Naive thymus-derived CD4-positive, alpha-beta T cell (primary cell): ENCODE measurements at places on chromosomes 3 and 15. TPM values are rescaled to one million over a fixed set of nuclear protein-coding genes. Genes with fewer than 3 reads are reported as not detected.

The DAZL gene
- not detected in 2 replicates for total RNA-seq

GRCh38 chr3:54628888-54629441 is 298.9 kb downstream of the LRTM1 start:
- no peaks in the 10 kb centered on the region for H3K36me3 ChIP-seq
- no peak for DNase-seq
- no peak overlapping the region for H3K27ac ChIP-seq
- H3K4me1 ChIP-seq, result no peaks in the 10 kb centered on the region

GRCh38 chr15:45230245-45230965 is 21.6 kb upstream of the SLC28A2 start:
- no peaks in the 10 kb centered on the region for H3K36me3 ChIP-seq
- no peak for DNase-seq
- H3K4me1 ChIP-seq, result no peaks in the 10 kb centered on the region
- H3K4me3 ChIP-seq, result no peak overlapping the region
- no peaks in the 10 kb centered on the region for H3K27me3 ChIP-seq

The GP9 gene
- not detected for total RNA-seq

- H3K27me3 ChIP-seq, result no peaks in the 10 kb centered on the region
- H3K36me3 ChIP-seq, result no peaks in the 10 kb centered on the region
- H3K4me1 ChIP-seq, result no peaks in the 10 kb centered on the region
- no peak overlapping the region for H3K4me3 ChIP-seq
These were observed 1063.0 kb upstream of the GBE1 start for GRCh38 chr3:82824491-82824890.

The RBM15B gene
- total RNA-seq, result 38.1 TPM

The CIP2A gene
- 3.4 TPM for total RNA-seq

GRCh38 chr3:82054849-82055248 is 293.4 kb upstream of the GBE1 start:
- H3K36me3 ChIP-seq, result no peaks in the 10 kb centered on the region
- no peaks in the 10 kb centered on the region for H3K4me1 ChIP-seq
- H3K4me3 ChIP-seq, result no peak overlapping the region
- no peak for DNase-seq

The SYNPR gene
- not detected for total RNA-seq

The NKIRAS1 gene
- 2.2 and 2.7 TPM in 2 replicates for total RNA-seq

DNA sequence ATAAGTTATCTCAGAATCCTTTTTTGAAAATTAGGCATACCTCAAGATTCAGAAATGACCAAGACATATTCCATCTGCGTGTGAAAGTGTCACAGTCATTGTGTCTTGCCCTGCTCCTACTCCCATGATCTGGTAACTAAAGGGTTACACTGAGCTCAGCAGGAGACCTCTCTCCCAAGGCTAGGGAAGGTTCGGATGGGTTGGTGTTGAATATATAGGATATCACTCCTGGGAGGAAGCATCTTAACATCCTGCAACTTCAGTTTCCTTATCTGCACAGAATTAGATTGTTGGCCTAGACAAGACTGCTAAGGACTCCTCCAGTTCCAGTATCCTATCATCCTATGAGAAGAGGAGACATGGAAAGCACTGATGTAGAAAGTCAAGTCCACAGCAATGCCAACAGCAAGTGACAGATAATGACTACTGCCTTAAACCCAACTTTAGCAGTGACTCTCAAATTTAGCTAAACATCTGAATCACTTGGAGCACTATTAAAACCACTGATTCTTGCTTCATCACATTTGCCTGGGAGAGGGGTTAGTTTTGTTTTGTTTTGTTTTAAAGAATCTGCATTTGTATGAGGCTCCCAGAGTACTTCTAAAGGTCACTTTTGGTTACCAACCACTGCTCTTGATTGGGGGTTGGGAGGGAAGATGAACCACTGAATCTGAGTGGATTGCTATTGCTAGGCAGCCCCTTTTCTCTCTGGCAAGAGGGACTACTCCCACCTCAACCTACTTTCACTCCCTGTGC is 9.7 kb downstream of the ADAMTS9 start:
- no peak overlapping the region for H3K27ac ChIP-seq
- no peaks in the 10 kb centered on the region for H3K27me3 ChIP-seq
- H3K4me3 ChIP-seq, result no peak overlapping the region
- no peaks in the 10 kb centered on the region for H3K4me1 ChIP-seq
- no peak for DNase-seq

GRCh38 chr3:147397155-147397874 is 9.0 kb downstream of the ZIC4 start:
- H3K36me3 ChIP-seq, result no peaks in the 10 kb centered on the region
- H3K27me3 ChIP-seq, result peaks cover 12% of the 10 kb centered on the region
- DNase-seq, result no peak
- no peaks in the 10 kb centered on the region for H3K4me1 ChIP-seq
- no peak overlapping the region for H3K4me3 ChIP-seq

DNA sequence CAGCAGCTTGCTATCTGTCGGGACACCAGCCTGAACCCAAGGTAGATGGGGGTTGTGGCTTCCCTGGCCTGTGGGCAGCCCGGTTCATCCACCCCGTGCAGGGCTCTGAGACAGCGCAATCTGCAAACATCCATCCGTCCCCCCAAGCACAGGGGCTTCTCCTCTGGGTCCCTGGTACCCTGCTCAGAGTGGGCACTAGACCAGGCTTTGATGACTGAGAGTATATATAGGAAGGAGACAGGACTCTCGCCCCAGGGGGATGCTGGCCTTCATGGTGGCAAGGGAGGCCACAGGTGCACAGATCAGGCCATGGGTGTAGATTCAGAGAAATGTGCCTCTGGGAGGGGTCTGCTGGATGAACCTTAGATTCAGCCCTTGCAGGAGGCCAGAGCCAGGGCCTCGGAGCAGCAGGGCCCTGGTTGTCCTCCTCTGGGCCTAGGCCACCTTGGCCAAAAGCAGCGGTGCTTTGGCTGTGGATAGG is 40.3 kb downstream of the CFAP100 start:
- H3K4me3 ChIP-seq, result no peak overlapping the region
- no peak overlapping the region for H3K27ac ChIP-seq
- DNase-seq, result no peak
- H3K27me3 ChIP-seq, result no peaks in the 10 kb centered on the region
- no peaks in the 10 kb centered on the region for H3K36me3 ChIP-seq

- H3K36me3 ChIP-seq, result no peaks in the 10 kb centered on the region
- no peak overlapping the region for H3K4me3 ChIP-seq
- H3K4me1 ChIP-seq, result no peaks in the 10 kb centered on the region
- H3K27ac ChIP-seq, result no peak overlapping the region
- DNase-seq, result no peak
These were observed 18.9 kb upstream of the ATP8B4 start for GRCh38 chr15:50137893-50138292.

DNA sequence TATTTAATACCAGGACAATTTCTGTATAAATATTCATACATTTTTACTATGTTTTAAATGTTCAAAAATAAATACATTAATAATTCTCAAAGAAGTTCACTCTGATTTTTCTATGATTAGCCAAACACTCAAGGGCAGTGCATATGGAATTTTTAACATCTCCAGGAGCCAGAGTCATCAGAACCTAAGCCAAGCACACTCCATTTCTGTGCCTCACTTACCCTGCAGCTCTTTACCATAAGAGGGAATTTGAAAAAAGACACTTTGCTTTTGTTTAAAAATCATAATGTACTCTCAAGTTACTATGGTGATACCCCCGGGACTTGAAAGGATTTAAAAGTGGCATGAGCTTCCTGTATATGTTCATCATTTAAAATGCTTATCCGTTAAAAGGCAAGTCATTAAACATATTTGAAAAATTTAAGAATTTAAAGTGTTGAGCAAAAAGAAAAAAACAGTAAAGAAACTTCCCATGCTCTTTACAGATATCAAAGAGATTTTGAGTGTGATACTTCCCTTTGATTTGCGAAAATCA is 747.4 kb upstream of the NECTIN3 start:
- H3K36me3 ChIP-seq, result no peaks in the 10 kb centered on the region
- H3K4me1 ChIP-seq, result no peaks in the 10 kb centered on the region
- H3K27me3 ChIP-seq, result no peaks in the 10 kb centered on the region
- no peak overlapping the region for H3K27ac ChIP-seq

DNA sequence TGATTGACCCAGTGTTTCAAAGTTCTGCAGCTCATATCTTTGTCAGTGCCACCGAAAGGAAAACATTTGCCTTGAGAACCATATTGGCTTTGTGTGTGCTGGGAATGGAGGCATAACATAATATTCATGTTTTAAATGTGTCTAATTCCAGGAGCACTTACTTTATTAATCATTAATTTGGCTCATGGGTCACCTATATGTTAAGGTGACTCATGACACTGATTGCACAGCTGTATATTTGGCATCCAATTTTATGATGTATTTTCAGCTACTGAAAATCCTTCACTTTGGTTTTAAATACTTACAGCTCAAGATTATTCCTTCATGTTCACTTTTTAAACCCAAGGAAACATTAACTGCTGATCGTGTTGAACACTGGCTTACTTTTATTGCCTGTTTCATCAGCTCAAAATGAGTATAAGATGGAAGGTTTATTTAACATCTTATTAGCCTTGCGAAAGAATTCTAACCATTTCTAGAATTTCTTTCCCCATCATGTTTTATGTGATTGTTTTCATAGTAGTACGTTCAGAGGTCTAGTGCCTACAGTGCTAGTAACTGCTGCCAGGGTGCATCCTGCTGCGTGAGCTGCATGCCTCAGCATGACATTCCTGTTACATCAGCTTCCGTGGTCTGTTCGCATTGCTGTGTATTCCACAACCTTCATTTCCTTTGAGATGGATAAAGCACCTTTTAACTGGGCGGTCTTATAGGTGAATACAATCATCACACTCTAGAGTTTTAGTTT is 63.7 kb downstream of the LRCH3 start:
- no peaks in the 10 kb centered on the region for H3K27me3 ChIP-seq
- no peaks in the 10 kb centered on the region for H3K4me1 ChIP-seq
- no peak overlapping the region for H3K4me3 ChIP-seq
- no peak overlapping the region for H3K27ac ChIP-seq
